ENCODE measurements at places on chromosomes 12 and 14. TPM values are rescaled to one million over a fixed set of nuclear protein-coding genes. Genes with fewer than 3 reads are reported as not detected.

The ORAI1 gene
- total RNA-seq = 93.7 TPM

The PMCH gene
- not detected for total RNA-seq

The CCDC175 gene
- total RNA-seq = 0.54 TPM

The PRPH gene
- total RNA-seq = under 0.01 TPM

GRCh38 chr14:103562179-103562428 is 353 bp downstream of the BAG5 start:
- no peak for DNase-seq

- DNase-seq = no peak
Measured at GRCh38 chr14:69105326-69105725, 47.6 kb downstream of the DCAF5 start.

GRCh38 chr12:69985656-69986055 is 160.6 kb downstream of the MYRFL start:
- no peak for DNase-seq

GRCh38 chr14:22105006-22105623 is 431.5 kb upstream of the OR4E1 start:
- DNase-seq = no peak

DNA sequence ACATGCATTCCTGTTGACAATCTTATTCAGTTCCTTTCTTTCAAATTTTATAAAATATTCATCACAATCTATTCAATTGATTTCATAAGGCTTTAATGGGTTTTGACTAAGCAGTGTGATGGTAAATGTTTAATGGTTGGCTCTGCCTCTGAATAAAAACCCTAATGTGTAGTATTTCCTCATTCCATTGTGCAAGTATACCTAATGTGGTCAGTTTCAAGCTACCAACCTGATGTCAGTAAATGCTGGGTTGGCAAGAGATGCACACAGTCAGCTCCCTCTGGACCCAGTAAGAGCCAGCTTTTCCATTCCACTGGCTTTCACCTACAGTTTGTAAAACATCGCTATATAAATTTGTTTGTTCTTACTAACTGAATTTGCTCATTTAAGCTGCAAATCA is 53.9 kb downstream of the METTL25 start:
- DNase-seq = no peak

- DNase-seq = peak; percentile 61
Measured at GRCh38 chr12:6700646-6701051, at the start of gene PIANP. Gene PIANP, minus strand, starts transcription at chr12:6700815. Its CDS starts 2,754 bp downstream, at chr12:6698061.

DNA sequence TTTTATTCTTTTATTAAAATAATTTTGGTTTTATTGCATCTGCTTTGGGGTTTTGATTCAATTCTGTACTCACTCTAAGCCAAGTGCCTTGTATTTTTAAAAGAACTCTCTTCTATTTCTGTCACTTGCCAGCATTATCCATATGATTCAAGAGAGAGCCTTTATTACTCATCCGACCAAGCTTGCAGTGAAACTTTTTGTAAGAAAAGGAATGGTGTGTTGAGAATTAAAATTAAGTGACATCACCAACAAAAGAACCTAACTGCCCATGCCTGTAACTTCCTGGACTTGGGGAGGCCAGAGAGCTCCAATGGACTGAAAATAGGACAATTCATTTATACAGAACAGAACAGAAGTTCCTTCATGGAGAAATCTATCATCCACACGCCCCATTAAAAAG is 52.1 kb downstream of the GALNT4 start:
- no peak for DNase-seq

DNA sequence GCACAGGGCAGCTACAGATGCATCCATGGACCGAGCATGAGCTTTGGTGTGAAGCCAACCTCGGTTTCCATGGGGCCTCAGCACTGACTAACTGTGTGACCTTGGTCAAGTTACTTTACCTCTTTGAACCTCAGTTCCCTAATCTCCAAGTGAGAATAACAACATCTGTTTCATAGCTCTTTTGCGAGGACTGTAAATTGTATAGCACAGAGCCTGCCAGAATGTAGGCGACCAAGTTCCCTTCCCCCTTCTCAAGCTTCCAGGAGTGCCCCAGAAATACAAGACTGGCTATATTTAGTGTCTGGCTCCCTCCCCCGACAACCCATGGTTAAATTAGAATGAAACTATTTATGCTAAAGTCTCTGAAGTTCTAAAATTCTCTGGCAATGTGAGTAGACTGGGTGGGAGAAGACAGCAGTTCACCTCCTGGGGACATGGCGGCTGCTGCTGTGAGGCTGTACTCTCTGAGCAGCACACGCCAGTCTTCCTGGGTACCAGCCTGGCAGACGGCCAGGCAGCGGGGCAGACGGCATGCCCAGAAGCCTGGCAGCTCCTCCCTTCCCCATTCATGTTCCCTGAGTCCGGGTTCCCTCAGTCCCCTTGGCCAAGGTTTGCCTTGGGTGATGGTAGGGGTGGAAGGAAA is 22.0 kb upstream of the TMED10 start:
- peak; percentile 22 for DNase-seq

DNA sequence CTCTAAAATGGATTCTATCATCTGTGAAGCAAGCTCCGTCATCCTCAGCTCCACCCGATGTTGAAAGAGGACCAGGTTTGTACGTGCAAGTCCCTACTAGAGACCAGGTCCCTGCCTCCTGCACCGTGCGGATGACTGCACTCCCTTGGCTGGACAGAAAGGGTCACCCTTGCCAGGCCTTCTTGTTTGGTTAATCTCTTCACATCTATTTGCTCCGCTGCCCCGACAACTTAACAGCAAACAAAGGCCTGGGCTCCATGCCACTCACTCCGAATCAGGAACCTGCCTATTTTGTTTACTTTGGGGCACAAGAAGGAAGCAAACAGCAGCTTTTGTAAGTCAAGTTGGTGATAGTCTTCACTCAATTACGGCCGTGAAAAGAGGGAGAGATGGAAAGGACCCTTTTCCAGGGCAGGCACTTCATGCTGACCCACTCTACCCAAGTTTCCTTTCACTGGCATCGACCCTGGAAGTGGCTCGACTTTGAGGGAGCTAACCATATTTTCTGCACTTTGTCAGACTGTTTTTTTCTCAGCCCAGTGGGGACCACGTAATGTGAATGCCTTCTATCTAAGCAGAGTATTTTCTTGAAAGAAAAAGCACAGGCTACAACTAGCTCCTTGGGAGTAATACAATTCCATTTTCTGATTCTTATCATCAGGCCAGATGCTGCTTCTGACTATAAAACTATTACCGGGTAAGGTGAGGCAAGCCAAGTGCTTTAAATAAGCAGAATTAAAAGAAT is 202.6 kb downstream of the FOXN3 start:
- peak; percentile 18 for DNase-seq

DNA sequence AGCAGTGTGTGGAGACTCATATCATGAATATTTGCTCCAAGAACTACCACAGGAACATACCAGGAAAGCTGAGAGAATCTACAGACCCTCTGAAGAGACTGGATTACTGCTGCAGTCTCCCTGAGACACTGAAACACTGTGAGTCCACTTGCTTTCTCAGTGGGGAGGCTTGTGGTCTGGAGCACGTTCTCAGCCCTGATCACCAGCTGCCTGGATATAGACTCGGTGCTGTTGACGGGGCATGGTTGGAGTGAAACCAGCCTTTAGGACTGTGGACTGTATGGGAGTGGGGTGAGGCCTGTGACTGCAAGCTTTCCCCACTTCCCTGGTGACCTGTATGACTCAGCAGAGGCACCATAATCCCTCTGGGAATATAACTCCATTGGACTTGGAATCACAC is 525.8 kb upstream of the FBXO33 start:
- no peak for DNase-seq

DNA sequence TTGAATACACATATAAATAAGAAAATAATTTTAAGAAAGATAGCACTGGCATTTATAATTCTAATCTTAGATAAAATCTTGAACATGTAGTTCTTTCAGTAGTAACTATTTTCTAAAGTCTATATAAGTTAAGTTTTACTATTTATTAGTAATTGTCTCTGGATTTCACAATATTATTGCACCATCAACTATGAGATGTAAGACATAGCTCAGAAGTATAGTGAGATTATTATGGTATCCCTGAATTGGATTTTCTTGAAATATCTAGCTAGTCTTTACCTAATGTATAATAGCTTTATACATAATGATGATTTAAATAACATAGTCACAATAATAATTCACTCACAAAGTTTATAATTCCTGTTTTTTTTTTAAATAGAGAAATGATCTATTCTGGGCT is 6.7 kb downstream of the CLEC12A start:
- no peak for DNase-seq

DNA sequence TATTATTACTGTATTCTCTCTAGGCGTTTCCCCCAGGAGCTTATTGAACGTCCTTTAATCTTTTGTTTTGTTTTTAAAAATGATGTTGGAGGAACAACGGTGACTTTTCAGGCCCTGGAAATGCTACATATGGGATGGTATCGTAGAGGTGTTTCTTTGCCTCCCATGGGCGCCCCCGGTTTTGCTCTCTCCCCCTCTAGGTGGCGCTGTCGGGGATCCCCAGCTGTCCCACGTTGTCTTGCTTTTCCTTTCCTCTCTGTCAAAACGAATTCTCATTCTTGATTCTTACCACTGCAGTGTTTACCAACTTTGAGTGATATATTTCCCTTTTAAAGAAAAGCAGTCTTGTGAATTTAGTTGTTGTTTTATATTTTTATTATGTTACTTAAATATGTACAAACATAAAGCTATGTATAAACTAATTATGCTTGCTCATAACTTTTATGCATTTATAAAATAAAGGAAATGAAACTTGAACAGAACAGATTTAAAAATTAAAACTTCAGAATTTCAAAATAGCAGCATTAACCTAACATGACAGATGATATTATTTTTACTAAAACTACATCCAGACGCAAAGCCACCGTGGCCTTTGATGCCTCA is 171.9 kb downstream of the RGS6 start:
- DNase-seq = peak; percentile 38

GRCh38 chr14:75464626-75465025 is 36.8 kb downstream of the JDP2 start:
- no peak for DNase-seq

DNA sequence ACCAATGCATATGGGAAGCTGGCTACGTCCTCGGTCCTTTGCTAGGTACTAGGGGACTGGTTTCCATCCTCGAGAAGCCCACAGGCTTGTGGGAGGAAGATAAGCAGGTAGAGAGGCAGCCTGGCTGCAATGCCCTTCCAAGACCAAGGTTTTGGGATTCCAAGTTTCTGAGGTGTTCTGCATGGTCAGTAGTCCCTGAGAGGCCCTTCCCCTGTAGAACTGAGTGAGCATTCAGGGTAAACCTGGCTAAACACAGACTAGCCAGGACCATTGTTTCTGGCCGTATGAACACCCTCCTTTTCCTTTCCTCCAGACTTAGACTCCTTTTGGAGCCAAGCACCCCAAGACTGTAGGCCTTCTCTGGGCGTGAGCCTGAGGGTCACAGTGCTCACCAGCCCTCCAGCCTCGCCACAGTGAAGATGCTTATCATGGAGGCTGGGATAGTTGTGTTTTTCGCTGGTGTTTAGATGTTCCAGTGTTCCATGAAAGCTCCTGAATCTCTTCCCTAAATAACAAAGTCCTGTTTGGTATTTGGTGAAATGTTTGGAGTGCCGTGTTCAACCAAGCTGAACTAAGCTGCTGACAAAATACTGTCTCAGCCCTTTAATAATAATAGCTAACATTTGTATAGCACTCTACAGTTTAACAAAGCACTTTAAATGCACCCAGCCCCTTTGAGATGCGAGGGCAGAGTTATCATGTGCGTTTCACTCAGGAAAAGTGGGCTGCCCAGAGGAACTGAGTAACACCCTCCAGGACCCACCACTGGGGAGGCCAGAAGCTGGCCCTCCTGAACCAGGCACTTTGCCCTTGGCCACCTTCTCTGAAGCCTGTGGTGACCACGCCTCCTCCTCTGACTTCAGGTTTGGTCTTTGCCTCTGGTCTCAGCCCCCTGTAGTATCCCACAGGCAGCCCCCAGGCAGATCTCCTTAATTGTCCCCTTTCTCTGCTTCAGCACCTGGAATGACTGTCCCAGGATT is 284.5 kb downstream of the CACNA1C start:
- DNase-seq = no peak

DNA sequence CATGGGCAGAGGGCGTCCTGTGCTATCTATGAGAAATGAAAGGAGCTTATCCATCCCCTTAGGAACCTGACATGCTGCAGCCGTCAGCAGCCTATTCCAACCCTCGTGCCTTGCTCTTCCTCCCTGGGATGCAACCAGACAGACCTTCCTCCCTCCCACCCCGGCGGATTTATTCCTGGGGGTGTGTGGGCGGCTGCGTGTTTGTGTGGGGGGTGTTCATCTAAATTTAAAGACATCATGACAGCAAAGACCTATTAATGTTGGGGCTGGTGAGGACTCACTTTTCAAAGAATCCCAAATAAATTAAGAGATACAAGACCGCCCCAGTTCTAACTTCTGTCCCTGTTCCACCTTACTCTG is 52.0 kb downstream of the WSCD2 start:
- no peak for DNase-seq

DNA sequence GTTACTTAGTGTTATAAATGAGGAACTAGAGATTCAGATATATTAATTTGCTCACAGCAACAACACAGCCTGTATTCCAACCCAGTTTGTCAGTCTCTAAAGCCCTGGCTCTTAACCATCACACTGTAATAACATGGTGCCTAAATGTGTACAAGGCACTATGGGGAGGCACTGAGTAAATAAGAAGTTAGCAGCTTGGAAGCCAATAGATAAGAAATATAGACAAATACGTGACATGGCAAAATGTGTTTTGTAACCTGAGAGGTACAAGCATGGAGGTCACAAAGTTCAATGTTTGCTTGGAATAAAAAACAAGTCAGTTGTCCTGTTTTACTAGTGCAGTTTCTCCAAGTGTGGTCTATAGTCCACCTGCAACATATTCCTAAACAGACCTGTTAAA is 16.3 kb upstream of the SLCO1A2 start:
- DNase-seq = no peak

DNA sequence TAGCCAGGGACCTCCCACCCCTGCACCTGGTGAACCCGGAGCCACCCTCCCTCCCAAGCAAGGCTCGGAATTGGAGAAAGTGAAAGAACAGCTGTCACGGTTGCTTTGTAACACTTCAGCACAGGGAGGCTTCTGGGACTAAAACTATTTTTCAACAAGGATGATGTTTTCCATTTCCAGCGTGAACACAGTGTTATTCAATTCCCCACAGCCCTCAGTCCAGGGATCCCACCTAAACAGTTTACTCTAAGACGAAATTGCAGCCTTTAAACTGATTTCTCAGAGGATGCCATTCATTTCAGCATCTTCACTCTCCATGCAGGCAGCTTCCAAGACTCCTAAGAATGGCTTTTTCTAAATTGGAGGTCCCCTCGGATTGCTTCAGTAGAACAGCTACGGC is 229.2 kb downstream of the SLC15A4 start:
- DNase-seq = no peak

DNA sequence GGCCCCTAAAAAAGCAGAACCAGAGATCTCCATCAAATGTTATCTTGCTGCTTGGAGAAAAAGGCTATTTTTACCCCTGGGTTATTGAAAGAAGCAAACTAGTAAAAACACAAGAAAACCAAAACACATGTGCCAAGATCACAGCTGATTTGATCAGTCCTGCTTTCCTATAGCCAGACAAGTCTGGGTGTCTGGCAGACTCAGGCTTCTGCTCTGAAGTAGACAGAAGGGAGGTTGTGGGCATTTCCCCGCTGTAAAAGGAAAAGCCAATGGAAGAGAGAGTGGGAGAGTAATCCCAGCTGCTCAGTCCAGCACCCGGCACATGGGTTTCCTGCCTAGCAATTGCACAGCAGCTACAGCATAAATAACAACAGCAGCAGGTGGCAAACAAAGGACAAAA is 177.9 kb downstream of the PHLDA1 start:
- peak; percentile 19 for DNase-seq

GRCh38 chr12:32134101-32134888 is 27.6 kb downstream of the BICD1 start:
- DNase-seq = peak; percentile 75

Data from hematopoietic multipotent progenitor cell (in vitro differentiated cells).